ENCODE measurements at places on chromosomes 2 and 18.
A peak's percentile ranks its signal among the peaks of the same experiment; 100 is the strongest.

DNA sequence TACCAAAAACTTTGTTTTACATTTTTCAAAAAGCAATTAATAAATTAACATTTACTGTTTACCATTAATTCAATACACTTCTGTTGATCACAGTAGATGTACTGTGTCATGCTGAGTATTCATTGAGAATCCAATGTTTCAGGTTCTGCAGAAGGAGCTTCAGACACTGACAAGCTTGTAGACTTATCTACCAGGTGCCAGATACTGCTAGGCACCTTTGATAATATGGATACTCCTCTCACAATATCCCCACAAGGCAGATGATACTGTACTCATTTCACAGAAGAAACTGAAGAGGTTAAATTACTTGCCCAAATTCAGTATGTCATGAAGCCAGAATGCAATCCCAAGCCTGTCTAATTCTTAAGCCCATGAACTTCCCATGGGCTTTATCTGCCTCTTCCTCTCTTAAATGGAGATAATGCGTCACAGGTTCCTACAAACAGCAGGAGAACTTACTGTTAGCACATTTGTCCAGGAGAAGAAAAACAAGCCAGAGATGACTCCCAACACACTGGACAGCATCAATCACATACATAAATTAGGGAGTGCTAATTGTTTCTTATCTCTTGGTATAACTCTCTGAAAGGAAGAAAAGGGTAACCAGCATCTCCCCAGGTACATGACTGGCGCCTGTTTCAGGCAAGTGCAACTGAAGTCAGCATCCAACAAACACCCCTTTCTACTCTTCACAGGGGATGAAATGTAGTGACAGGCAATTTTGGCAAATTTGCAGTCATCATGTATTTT, 27.4 kb downstream of the ITSN2 start:
- DNase-seq = no peak

- no peak for DNase-seq
These were observed 17.7 kb downstream of the MAP2 start for GRCh38 chr2:209441541-209441940.

DNA sequence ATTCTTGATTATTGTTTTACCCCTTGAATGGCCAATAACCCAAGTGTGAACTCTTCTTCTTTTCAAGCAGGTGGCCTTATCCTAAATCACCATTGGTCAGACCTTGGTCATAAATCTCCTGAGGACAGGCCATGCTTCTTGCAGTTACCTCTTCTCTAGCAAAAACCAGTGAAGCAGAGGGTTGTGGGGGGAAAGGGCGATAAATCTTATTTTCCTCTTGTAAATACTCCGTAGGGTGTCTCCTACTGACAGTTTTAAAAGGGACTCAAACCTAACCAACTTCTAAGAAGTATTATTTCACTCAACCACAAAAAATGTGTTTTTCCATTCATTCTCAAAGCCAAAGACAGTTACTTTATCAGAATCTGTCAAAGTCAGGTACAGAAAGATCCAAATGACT, 168.1 kb upstream of the RMP24 start:
- no peak for DNase-seq

DNA sequence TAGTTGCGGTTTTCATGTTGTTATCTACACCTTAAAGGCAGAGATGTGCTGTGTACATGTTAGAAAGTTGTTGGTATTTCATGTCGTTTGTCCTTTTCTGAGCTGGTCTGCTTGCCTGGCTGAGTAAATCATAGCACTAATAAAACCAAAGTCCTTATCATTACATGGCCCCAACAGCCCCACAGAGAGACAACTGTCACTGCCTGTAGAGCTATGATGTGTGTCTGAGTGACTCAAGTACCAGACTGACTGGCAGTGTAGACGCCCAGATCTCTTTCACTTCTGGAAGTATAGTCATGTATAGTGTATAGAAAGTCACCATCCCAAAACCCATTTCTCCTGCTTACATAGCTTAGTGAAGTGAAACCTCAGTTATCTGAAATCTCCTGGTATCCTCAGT, 4.3 kb downstream of the SOCS6 start:
- peak; percentile 36 for DNase-seq

DNA sequence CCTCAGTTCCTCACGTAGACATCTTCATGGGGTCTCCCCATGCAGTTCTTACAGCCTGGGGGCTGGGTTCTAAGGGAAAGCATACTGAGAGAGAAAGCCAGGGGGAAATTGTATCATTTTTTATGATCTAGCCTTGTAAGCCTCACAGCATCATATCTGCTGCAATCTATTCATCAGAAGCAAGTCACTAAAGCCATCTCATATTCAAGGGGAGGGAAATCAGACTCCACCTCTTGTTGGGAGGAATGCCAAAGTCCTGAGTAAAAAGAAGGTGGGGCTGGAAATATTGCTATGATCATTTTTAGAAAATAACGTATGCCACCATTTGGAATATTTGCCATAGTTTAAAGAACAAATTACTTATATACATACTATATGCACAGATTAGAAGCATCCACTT, 304.6 kb downstream of the TXNL1 start:
- no peak for DNase-seq

GRCh38 chr2:46555646-46556234, 76.4 kb downstream of the TMEM247 start:
- no peak for DNase-seq

Data from LoVo (cell line).